ENCODE measurements at places on chromosomes 6 and 20.
A peak's percentile ranks its signal among the peaks of the same experiment; 100 is the strongest.

GRCh38 chr6:80003826-80004172, 650 bp upstream of the TTK start:
- no peak for DNase-seq

DNA sequence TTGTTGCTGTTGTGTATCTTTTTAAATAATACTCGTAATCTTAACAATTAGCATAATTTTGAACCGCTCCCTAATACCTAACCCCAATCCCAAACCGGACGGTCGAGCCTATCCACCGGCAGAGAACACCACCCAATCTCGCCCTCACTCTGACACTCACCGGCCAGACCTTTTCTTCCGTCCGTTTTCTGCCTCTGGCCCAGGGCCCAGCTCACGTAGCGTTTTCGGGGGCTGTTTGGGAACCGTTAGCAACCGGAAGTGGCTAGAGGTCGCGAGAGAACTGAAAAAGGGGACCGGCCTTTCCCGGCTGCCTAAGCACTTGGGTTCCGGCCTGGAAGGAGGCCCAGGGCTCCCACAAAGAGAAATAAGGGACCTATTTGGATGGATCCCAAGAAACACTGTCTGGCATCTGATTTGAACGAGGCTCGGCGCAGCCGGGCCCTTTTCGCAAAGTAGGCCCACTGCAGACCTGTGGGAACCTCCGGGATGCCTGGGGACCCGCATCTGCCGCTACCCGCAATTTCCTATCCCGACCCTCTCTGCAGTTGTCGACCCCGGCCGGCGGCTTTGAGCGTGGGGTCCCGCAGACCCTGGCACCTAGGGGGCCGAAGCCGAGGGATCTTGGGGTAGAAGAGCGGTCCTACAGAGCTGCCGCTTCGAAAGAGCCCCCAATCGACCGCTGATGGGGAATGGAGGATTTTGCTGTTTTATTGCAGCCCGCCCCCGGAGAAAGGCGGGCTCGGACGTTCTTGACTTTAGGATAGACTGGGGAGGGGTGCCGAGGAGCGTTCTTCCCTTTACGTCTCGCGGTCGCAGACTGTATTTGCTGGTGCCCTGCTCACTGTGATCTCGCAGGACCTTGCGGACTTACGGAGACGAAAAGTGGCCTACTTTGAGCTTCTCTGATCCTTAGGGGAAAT, 4.8 kb upstream of the ZKSCAN8 start:
- peak; percentile 93 for DNase-seq

GRCh38 chr20:32485770-32486478, 99.2 kb downstream of the NOL4L start:
- no peak for DNase-seq

- no peak for DNase-seq
Measured at GRCh38 chr20:664151-664550, 11.2 kb upstream of the SRXN1 start.

DNA sequence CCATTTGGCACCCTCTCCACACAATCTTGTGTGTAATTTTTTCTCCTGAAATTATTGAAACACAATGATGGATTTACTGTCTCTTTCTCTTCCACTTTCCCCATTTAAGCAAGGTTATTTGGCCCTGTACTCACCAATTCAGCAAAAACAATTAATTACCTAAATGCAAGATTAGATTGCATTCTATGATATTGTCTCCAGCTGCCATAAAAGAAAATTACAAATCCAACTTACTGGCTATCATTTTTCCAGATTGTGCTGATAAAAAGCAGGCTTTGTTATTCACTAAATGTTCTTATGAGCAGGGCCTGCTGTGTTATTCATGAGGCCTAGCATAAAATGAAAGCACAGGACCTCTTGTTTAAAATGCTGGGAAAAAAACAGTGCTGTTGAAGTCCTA, 95.8 kb upstream of the IRAK1BP1 start:
- no peak for DNase-seq

DNA sequence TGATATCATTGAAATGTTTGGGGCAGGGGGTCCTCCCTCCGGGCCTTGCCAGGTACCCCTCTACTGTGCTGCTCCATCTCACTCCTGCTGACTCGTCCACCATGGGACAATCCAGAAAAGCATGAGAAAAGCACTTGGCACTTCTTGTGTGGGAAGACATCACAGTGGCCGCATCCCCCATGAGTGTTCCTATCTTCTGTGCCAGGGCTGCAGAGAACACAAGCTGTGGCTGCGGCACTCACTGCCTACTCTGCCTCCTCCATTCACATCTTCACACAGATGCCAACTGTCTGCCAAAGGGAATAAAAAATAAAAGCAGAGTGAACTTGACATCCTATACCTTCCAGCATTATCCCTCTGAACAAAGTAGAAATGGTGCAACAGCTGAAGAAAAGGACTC, 117.4 kb upstream of the PROKR2 start:
- no peak for DNase-seq

GRCh38 chr6:62492192-62492822, 206.3 kb upstream of the KHDRBS2 start:
- DNase-seq: no peak

- DNase-seq: no peak
Measured at GRCh38 chr20:35134880-35135279, 12.3 kb downstream of the EDEM2 start.

DNA sequence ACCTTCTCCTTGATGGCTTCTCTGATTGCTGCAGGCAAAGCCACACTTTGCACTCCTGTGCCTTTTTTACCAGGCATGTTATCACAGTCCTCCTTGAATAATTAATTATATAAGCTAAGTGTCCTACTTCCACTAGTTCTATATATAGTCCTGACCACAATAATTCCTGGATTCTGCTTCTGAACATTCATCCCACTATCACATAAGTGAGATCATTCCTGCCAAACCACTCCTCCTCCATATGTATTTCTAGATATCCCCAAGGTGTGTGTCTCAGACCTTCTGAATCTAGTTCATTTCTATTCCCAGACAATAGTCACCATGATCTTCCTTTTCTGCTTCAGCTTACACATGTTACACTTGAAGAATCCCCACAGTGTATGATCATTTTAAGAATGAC, 1237.5 kb upstream of the MAP3K7 start:
- no peak for DNase-seq

DNA sequence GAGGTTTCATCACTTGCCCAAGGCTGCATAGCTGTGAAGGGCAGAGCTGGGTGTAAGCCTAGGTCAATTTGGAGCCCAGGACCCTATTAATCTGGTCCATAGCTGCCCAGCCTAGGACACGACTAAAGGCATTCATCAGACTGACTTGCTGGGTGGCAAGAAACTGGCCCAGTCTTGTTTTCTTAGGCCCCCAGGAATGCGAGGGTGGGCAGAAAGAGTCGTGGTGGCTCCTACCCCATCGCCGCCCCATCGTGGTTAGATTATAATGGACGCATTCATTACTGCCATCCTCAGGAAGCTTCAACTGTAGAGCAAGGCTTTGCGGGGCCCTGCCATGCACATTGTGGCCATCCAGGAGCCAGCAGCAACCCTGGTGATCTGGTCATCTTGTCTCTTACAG, 16.1 kb downstream of the DYNLRB1 start:
- no peak for DNase-seq

DNA sequence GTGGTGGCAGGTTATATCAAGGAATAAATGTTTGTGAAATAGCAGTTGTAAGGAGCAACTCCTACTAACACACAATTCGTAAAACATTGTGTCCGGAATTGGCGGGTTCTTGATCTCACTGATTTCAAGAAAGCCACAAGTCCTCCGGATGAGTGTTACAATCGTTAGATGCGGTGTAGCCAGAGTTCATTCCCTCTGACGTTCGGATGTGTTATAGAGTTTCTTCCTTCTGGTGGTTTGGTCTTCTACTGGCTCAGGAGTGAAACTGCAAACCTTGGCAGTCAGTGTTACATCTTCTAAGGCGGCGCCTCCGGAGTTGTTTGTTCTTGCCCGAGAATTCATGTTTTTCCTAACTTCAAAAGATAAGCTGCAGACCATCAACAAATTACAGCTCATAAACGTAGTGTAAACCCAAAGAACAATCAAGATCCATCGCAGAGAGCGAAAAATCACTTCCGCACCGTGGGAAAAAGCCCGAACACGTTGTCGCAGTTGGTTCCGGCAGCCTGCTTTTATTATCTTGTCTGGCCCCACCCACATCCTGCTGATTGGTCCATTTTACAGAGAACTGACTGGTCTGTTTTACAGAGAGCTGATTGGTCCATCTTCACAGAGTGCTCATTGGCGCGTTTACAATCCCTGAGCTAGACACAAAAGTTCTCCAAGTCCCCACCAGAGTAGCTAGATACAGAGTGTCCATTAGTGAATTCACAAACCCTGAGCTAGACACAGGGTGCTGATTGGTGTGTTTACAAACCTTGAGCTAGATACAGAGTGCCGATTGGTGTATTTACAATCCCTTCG, 58.2 kb downstream of the TRIM27 start:
- DNase-seq: peak; percentile 71

DNA sequence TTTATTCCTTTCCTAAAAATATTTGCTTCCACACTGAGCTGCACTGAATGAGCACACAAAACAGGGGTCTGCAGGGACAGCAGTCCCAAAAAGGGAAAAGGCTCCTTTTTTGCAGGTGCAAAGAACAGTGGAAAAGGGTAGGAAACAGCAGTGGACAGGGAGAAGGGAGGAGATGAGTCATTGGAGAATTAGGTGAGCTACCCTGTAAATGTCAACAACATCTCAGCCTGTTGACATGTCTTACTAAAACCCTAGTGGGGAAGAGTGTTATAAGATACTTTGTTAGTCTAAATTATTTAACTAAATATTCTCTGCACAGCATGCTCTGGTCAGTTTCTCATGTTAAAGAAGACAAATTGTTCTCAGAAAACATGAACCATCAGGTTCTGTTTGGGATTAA, 151.5 kb upstream of the FBXL4 start:
- no peak for DNase-seq

DNA sequence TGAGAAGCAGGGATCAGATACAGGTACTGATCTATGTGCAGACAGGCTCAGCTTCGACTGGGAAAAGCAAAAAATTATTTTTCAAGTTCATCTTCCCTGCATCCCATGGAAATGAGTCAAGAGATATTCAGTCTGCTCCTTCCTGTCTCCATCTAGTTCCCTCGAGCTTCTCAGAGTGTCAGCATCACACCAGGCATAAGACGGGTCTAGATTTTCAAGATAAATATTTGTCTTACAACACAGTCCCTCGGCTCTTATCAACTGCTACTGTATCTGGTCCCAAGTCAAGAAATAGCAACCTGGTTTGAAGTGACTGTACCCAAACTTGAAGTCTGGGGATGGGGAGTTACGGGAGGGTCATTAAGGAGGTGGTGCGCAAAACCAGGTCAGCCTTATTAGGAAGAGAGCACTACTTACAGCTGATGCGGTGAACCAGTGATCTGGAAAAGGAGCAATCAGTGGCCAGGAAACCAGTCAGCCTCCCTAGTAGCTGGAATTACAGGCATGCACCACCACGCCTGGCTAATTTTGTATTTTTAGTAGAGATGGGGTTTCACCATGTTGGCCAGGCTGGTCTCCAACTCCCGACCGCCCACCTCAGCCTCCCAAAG, 29.7 kb downstream of the ZMYND8 start:
- DNase-seq: no peak

DNA sequence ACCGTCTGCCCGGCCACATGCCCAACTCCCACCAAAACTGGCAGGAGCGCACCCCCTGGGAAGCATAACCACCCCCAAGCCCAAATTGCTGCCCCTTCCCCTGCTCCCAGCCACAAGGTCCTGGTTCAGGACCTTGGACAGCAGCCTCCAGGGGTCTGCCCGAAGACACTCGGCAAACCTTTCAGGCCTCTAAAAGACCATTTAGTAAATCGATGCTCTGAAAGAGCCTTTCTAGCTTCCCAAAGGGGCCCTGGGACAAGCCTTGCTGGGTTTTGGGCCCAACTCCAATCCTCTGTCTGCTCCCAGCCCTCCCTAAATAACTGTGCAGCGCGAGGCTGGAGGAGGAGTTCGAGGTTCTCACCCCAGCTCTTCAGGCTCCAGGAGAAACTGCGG, 30.5 kb downstream of the GRM4 start:
- DNase-seq: no peak

GRCh38 chr6:169052462-169052861, 201.2 kb downstream of the THBS2 start:
- no peak for DNase-seq

DNA sequence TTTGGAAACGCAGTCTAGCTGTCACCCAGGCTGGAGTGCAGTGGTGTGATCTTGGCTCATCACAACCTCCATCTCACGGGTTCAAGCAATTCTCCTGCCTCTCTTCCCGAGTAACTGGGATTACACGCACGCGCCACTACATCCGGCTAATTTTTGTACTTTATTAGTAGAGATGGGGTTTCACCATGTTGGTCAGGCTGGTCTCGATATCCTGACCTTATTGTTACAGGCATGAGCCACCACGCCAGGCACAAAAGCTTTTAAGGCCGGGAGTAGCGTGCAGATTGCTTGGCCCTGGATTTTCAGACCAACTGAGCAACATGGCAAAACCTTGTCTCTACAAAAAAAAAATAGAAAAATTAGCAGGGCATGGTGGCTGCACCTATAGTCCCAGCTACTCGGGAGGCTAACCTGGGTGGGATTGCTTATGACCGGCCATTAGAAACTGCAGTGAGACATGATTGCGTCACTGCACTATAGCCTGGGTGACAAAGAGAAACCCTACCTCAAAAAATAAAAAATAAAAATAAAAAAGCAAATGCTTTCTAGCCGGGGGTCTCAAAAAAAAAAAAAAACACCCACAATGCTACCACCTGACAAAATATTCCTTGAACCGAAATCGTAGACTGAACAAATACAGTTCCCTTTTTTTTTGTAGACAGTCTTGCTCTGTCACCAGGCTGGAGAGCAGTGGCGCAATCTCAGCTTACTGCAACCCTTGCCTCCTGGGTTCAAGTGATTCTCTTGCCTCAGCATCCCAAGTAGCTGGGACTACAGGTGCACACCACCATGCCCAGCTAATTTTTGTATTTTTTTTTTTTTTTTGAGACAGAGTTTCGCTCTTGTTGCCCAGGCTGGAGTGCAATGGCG, 15.0 kb downstream of the RBM39 start:
- DNase-seq: no peak

GRCh38 chr6:53945765-53946407, 151.1 kb downstream of the LRRC1 start:
- no peak for DNase-seq

- no peak for DNase-seq
Measured at GRCh38 chr6:108549741-108550140, 11.0 kb upstream of the FOXO3 start.

DNA sequence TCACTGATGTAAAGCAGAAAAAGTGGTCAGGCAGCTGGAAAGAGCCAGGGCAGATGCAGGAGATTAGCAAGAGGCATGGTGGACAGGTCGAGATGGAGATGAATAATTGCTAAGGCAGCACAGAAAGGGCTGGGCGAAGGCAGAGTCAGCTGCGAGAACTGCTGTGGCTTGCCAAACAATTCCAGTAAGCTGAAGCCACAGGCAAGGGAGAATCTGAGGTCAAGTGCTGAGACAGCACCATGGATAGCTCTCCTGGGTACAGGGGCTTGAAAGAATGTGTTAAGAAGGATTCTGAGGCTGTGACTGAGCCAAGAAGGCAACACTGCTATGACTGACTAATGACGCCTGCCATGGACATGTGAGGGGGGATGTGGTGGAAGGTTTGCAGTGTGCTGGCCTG, 220.8 kb upstream of the FOXA2 start:
- no peak for DNase-seq

GRCh38 chr20:48631114-48632016, 196.4 kb downstream of the PREX1 start:
- no peak for DNase-seq

GRCh38 chr20:2136275-2136674, 34.6 kb downstream of the STK35 start:
- DNase-seq: no peak

All from HAP-1 (cell line).